Activated naive CD4-positive, alpha-beta T cell (primary cell): ENCODE measurements at places on chromosomes 1 and 21.
A peak's percentile ranks its signal among the peaks of the same experiment; 100 is the strongest.

DNA sequence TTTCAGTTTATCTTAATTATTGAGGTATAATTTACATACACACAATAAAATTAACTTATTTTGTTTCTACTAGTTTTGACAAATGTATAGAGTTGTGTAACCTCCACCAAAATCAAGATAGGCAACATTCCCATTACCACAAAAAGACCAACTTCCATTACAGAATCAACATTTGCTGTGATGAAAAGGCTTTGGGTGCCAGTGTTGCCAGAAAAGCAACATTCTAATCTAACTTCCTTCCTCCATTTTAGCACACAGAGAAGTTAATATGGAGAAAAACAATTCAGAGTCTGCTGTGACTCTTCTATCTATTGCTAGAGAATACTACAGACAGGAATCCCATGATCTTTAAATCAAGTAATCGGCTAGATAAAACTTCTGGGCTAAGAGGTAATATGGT lies 245.3 kb downstream of the RERE start:
- DNase-seq = no peak

- DNase-seq = no peak
Measured at GRCh38 chr1:221829327-221830015, 87.6 kb upstream of the DUSP10 start.

- DNase-seq = no peak
Measured at GRCh38 chr1:10065344-10065685, 32.6 kb downstream of the UBE4B start.

DNA sequence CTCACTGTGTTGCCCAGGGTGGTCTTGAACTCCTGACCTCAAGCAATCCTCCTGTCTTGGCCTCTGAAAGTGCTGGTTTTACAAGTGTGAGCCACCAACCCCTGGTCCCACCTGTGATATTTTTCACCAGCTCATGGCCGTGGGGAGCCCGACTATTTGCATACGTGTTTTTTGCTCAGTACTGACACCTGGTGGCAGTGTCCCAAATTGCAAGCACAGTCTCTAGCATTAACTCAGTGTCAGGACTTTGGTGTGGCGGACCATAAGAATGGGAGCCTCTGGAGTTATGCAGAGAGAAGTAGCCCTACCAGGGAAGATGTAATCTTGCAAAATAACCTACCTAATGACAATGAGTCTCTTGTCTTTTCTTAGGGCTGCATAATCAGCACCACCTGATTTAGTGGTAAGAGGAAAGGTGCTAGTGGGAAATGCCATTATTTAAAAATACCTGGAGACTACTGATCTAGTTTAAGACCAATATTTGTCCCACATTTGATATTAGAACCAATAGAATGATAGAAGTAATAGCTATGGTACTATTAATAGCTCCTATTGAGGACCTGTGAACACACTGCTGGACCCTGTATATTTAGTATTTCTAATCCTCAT lies 305.4 kb downstream of the DISC1 start:
- no peak for DNase-seq

DNA sequence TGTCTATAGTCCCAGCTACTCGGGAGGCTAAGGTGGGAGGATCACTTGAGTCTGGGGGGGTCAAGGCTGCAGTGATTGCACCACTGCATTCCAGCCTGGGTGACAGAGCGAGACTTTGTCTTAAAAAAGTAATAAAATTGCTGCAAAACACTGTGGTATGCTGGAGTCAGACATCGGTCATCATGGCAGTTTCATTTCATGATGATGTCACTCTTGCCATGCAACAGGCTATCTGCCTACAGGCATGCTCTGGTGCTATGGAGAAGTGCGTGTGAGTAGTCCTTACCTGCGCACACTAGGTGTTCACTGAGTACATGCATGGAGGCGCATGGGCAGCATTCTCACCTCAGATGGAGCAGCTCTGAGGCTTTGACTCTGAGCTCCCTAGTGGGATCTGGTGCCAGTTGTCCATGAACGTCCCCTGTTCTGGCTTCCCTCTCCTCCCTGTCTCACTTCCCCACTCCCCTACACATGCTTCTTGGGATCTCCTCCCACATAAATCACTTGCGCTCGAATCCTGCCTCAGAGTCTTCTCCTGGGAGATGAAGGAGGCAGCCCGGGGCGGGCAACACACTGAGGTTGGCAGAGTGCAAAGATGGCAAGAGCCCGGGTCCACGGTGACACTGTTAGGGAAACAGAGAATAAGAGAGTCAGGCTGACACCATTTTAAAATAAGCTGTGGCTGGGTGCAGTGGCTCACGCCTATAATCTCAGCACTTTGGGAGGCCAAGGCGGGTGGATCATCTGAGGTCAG lies 10.4 kb upstream of the CELA3B start:
- DNase-seq = no peak

DNA sequence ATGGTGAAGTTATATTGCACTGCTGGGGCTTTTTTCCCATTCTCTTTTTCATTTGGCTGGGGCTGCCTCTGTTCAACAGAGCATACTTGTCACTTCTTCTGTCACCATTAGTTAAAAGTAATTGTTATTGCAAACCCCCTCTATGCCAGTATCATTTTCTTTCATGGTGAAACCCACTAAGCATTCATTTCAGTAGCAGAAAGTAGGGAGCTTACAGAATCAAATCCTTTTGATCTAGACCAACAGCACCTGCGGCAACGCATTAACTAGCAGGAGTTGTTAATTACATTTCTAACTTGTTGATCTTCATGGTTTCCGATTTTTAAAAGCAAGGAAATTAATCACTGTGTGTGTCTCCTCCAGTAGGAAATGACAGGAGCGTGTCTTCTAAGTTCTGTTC lies 15.0 kb downstream of the SMYD2 start:
- DNase-seq = no peak

DNA sequence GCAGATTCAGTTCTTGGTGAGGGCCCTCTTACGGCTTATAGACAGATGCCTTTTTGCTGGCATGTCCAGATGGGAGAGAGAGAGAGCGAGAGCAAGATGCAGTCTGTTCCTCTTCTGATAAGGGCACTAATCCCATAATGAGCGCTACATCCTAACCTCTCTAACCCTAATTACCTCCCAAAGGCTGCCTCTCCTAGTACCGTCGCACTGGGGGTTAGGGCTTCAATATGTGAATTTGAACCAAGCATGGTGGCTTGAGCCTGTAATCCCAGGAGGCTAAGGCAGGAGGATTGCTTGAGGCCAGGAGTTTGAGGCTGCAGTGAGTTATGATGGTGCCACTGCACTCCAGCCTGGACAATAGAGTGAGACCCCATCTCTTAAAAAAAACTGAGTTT lies 10.5 kb upstream of the SDE2 start:
- DNase-seq = no peak

DNA sequence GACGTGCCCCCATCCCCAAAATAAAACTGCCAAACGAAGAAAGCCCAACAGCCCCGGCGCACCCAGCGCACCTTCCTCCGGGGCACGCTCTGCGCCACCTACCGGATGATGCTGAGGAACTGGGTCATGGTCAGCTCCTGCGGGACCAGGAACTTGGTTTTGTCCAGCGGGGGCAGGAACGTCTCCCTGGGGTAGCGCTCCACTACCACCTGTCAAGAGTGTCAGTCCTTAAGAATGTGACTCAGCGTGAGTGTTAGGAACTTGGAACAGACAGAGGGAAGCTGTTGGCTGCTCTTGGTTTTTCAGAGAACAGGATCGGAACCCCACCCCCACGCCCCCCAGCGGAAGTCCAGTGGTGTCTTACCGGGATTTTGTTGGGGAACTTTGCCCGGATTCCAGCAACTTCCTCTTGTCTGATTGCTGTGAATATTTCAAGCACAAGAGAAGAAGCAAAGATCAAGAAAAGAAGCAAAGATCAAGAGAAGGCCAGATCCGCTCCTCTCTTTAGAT lies 431 bp downstream of the MAP1LC3C start:
- DNase-seq = peak; percentile 29

DNA sequence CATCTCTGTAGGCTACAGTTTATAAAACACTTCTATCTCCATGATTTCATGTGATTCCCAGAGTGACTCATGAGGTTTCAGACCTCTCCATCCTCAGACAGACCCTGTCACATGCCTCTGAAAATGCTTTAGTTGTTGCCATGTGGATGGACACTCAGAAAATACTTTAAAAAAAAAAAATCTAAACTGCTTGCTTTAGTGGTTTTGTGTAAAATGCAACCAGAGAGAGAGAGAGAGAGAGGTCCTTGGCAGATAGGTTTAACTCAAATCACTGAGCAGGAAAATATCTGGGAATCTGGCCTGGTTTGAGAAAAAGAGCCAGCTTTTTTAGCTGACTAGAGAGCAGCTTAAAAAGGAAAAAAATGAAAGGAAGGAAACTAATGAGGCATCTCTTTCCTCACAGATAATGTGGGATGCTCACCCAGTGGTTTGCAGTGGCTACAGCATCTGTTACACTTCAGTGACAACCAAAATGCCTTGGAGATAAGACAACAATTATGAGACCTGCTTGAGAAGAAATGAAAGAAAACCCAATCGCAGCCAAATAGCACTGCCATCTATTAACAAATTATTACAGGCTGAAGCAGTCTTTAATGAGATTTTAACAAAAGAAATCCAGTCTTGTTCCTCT lies 54.6 kb upstream of the SYT14 start:
- no peak for DNase-seq

DNA sequence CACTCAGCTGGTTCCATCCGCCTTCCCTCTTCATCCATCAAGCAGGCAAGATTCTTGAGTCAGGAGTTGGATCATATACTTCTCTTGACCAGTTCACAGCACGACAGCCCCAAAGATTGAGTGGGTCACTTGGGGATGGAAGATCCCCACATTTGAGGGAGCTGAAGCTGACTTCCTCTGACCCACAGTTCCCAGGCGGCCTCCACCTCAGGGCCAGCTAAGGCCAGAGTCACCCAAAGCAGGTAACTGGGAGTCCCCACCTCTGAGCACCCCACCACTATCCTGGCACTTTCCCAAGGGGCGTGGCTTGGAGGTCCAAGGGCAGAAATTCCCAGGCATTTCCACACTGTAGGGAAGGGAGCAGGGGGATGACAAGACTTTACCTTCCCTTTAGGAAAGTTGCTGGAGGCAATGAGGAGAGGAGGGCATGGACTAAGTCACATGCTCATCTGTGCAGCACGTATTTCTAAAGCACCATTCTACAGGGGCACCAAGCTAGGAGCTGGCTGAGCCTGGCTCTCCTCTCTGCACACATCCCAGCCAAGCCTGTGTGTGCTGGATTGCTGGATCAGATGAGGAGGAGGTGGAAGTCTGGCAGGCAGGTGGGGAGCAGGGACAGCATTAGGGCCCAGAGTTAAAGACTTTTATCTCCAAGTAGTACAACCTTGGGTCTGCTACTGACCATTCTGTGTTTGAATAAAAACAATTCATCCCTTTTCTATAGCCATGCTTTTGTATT lies 1.3 kb upstream of the RD3 start:
- DNase-seq = no peak

GRCh38 chr1:64502083-64502482 lies 32.2 kb downstream of the CACHD1 start:
- no peak for DNase-seq

GRCh38 chr1:155892796-155893195 lies 18.4 kb downstream of the RIT1 start:
- DNase-seq = no peak

- no peak for DNase-seq
Measured at GRCh38 chr1:87880098-87880760, 551.5 kb downstream of the LMO4 start.
